GM23248 (cell line): ENCODE measurements at places on chromosomes 6 and 20.
A peak's percentile ranks its signal among the peaks of the same experiment; 100 is the strongest.

DNA sequence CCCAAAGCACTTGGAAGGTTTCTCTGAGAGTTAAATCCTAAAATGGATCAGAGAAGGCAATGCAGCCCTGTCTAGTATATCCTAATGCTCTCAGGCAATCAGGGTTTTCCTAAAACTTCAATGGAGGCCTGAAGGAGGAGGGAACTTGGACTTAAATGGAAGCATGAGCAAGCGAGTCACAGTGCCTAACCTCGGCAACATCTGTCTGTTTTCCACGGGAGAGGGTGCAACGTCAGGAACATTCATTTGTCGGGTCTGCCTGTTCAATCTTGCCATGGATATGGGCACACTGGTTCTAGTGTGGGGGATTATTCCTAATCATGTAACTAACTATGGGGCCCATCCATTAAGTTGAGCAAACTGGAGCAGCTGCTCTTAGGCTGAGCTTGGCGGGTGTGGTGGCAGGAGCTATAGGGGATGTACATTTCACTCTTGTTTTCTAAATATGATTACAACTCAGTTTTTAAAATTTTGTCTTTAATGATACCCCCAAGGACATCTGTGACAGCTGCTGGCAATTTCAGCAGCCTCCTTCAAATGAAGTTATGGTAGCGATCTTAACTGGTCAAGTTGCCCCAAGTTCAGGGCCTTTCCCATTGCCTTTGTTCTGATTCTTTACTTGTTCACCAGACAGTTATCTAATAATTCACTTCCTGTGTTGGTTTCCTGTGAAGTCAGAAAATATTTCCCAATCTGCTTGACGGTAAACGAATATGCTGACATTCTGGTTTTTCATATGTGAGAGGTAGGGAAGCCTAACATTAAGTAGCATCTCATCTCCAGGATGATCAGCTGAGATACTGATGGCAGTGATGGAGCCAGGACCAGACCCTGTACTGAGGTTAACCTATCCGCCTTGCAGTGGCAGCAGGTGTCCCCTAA is 21.6 kb downstream of the DSE start:
- DNase-seq: no peak

DNA sequence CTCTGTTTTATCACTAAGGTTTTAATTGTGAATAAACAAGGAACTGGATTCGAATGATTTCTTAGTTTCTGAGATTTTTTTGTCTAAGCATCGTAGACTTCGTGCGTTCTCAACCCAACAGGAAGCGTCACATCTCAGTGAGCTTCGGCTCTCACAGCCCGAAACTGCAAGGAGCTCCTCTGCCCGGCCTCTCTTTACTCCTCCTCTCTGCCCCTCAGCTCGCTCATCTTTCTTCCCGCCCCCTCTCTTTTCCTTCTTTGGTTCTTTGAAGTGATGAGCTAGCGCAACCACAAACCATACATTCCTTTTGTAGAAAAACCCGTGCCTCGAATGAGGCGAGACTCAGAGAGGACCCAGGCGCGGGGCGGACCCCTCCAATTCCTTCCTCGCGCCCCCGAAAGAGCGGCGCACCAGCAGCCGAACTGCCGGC is 480 bp upstream of the NT5E start:
- peak; percentile 86 for DNase-seq

- peak; percentile 79 for DNase-seq
Observed at GRCh38 chr20:50121858-50122271, 8.9 kb upstream of the UBE2V1 start.

- no peak for DNase-seq
Observed at GRCh38 chr6:129646642-129647041, 63.3 kb downstream of the ARHGAP18 start.

DNA sequence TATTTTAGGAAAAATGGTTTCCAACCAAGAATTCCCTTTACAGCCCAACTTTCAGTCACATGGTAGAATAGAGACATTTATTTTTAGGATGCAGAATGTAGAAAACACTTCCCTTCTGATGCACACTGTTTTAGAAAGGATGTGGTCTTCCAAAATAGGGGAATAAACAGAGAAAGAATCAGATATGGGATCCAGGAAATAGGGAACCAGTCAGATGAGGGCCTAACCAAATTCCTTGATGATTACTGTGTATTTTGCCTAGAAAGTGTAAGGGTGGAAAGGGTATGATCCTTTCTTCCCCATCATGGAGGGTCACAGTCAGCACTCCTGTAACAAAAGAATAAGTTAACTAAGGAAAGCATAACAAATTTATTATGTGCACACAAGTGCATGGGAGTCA is 27.4 kb downstream of the SLX4IP start:
- DNase-seq: no peak
